ENCODE measurements at places on chromosomes 7 and 10.

DNA sequence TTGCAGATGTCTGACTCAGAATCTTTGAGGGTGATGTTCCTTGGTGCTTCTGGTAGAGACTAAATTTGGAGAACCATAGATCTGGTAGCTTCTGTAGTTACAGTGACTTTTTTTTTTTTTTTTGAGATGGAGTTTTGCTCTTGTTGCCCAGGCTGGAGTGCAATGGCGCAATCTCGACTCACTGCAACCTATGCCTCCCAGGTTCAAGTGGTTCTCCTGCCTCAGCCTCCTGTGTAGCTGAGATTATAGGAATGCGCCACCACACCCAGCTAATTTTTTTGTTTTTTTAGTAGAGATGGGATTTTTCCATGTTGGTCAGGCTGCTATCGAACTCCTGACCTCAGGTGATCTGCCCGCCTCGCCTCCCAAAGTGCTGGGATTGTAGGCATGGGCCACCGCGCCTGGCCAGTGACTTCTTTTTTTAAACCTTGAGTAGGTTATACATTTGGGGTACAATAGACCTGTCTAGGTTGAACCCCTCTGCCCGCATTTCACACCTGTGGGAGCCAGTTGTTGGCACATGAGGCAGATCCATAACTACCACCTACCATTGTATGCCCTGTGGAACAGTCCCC, 47.0 kb downstream of the SUFU start:
- DNase-seq, result no peak

DNA sequence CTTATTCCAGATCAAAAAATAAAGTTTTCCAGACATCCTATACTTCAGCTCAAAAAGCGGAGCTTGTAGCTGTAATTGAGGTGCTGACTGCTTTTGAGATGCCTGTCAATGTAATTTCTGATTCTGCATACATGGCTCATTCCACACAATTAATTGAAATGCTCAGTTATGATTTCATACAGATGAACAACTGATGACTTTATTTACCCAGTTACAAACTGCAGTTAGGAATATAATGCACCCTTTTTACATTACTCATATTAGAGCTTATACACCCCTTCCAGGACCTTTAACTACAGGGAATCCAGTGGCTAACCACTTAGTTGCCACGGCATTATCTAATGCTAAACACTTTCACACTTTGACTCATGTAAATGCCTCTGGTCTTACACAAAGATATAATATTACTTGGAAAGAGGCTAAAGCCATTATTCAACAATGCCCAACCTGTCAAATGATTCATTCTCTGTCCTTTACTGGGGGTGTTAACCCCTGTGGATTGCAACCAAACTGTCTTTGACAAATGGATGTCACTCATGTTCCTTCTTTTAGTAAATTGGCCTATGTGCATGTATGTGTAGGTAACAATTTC, 147.3 kb downstream of the ZNF33B start:
- no peak for DNase-seq

- no peak for DNase-seq
Observed at GRCh38 chr7:89104748-89105685, 309.5 kb upstream of the TEX47 start.

DNA sequence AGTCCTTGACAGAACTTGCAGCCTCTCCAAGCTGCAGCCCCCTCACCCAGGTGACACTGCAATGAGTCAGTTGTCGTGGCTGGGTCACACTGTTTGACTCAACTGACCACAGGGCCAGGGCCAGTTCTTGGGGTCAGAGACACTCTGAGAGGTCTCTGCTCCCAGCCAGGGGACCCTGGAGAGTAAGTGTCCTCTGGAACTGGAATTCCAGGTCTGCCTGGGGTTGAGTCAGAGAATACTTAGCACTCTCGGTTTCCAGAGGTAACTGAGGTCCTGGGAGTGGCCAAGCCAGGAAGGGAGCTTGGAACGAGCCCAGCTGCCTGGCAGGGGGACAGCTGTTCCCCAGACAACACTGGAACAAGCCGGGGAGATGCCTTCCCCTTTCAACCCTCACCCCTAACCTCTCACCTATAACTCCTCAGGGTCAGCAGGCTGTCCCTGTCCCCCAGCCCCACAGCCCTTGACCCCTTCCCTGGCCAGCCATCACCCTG, 2.2 kb upstream of the MYL10 start:
- peak; percentile 4 for DNase-seq

GRCh38 chr10:117350909-117351308, 24.3 kb downstream of the PDZD8 start:
- no peak for DNase-seq

DNA sequence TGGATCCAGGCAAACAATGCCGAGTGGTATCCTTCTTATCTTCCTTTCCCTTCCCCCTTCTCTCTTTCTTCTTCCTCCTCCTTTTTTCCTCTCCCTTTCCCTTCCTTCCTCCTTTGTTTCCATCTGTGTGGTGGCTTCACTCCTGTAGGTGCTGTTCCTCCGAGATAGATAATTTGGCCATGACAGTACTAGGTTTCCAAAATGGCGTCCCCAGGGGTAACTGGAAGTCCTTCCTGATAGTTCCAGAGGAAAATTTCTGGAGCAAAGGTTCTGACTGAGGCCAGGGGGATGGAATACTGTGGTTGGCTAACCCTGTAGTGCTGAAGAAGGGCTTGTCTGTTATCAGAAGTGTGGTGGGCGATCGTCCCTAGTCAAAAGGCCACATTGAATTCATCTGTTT, 52.5 kb upstream of the CCDC6 start:
- DNase-seq, result no peak

DNA sequence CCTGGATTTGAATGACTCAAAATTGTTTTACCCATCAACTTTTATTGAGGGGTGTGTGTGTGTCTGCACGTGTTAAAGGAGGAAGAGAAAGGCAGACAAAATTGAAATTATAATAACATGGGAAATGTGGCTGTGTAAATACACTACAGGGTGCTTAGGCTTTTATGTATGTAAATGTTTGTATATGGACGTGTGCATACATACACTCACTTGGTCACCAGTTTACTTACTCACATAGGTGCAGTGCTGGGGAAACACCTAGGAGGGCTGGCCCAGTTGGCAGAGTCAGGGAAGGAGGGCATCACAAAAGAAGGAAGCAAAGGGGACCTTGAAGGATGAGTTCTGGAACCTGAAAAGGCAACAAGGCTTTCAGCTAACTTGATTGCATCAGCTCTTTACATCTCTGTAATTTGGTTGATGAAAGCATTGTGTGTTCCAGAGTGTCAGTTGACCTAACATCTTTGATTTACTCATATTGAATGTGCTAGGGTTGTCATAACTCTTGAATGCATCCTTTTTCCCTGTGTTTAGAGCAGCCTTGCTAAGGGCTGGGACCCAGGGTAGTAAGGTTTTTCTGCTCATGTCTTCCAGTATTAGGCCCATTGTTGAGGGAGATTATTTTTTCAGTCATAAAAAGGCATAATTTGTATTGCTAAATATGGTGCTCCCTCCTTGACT, 10.2 kb downstream of the WDR11 start:
- no peak for DNase-seq

DNA sequence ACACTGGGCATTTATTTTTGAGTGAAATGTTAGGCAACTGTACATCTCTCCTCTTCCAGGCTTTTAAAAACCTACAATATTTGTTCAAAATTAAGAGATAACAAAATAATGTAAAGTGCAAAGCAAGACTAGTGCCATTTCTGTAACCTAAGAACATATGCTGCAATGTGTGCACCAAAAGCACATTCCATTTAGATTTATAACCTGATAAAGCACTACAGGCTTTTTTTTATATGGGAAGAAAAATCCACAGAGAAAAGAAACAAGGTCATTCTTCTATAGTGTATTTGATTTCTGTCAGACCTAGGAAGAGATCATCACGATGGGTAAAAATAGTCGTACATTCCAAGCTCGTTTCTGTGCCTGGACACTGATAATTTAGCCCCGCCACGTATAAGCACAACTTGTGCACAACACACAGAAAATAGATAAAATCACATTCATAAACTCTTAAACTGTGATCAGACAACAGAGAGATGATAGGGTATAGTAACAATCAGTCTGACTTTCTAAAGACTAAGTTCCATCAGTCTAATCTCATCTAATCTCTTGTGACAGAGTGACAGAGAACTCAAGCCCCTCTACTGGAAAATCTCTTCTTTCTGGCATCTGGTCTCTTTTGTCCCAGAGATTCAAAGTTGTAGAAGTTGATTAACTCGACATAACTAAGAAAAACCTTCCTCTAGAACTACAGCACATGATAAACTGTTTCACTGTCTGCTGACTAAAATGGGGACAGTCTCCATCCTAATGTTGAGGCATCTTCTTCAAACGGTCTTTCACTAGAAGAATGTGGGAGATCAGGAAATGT, 6.7 kb downstream of the LAMB1 start:
- DNase-seq, result no peak

DNA sequence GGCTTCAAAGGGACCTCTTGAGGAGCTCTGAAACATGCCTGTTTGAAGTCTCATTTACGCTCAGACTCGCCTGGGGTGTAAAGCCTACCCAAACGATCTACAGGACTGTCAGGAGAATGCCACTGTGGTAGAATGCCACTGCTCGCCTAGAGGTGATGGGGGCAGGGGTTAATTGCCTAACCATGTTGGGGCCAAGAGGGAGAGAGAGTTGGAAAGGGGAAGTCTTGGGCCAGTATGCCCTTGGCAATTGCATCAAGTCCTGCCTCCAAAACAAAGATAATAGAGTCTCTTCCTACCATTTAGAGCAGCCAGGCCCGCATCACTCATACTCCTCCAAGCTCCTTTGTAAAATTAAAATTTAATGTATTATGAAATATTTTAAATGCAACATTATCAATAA, 25.2 kb downstream of the CDK1 start:
- DNase-seq, result no peak
